ENCODE measurements at places on chromosomes 13 and 19.

GRCh38 chr13:99659866-99660554 is 158.7 kb downstream of the TM9SF2 start:
- no peak for DNase-seq

GRCh38 chr19:11414544-11414943 is 4.6 kb downstream of the RGL3 start:
- no peak for DNase-seq

GRCh38 chr19:10368101-10368803 is 12.1 kb downstream of the TYK2 start:
- no peak for DNase-seq

GRCh38 chr19:40407714-40408597 is 5.2 kb downstream of the PRX start:
- DNase-seq: no peak

- DNase-seq: no peak
These were observed 2.0 kb downstream of the GJB2 start for GRCh38 chr13:20190481-20191310.

- no peak for DNase-seq
These were observed 17.7 kb downstream of the NFIX start for GRCh38 chr19:13012690-13013608.

DNA sequence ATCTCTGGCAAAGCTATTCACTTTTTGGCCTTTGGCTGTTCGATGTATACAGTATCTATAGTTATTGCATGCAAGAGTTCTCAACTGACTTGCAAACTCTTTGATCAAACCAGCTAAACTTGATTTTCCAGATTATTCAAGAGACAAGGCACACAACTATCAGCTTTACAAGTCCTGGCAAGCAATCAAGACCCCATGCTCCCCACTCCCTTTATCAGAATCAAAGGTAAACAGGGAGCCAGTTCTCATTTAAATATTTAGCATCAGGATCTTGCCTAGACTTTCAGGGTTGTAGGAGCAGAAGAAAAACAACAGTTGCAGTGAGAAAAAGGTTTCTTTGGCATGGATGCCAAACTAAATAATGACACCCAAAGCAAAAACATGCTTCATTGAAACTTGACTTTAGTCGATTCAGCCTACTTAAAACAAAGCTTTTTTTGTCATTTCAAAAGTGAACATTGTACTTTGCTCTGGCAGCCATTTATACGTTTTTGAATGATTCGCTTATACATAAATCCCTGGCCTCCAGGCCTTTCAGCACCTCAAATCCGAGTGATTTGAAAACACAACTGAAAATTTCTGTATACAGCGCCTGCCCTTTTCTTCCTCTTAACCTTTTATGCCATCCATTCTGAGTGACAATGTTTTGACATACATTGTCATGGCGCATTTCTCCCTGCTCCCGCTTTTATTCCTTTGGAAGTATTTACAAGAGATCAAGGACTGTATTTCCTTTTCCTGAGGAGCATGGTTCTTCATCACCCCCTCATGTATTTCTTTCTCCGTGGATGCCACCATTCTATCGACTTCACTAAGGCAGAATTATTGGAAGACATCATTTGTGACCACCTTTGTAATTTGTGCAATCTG is 340.8 kb downstream of the KLF5 start:
- no peak for DNase-seq

DNA sequence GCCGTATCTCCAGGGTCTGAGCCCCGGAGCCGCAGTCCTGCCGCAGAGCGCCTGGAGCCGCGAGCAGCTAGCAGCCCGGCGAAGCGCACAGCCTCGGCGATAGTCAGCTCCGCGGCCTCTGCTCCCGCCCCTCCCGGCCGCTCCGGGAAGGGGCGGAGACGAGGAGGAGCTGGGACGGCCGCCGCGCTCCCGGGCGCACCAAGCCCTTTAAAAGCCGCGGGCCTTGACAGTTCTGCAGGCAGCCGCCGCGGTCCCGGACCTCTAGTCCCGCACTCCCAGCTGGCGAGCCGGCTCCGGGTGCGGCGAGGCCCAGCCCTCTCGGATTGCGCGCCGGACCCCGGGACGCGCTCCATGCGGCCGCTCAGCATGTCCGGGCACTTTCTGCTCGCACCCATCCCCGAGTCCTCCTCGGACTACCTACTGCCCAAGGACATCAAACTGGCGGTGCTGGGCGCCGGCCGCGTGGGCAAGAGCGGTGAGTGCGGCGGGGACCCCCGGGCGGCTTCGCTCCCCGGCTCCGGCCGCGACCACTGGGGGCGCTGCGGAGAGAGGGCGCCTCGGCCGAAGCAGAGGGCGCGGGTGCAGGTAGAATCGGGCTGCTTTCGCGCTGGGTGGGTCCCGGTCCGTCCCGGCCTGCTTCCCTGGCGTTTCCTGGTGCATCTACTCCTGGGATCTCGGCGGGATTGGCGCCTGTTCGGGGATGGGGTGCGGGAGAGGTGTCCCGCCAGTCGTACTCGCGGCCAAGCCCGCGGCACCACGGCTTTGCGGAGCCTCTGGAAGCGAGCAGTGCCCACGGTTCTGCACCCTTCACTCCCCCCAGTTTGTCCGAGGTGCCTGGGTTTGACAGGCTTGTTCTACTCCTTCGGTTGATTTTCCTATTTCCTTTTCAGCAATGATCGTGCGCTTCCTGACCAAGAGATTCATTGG is at the start of gene RASL11A:
Gene RASL11A, plus strand, starts transcription at position 237 of the 927 bp plus-strand sequence. Its CDS starts 115 bp downstream, at position 352.
- DNase-seq: peak; percentile 35

- no peak for DNase-seq
These were observed 383.0 kb downstream of the SLITRK1 start for GRCh38 chr13:83499286-83499685.

- DNase-seq: no peak
These were observed 225.7 kb downstream of the ABCC4 start for GRCh38 chr13:95075506-95075905.

DNA sequence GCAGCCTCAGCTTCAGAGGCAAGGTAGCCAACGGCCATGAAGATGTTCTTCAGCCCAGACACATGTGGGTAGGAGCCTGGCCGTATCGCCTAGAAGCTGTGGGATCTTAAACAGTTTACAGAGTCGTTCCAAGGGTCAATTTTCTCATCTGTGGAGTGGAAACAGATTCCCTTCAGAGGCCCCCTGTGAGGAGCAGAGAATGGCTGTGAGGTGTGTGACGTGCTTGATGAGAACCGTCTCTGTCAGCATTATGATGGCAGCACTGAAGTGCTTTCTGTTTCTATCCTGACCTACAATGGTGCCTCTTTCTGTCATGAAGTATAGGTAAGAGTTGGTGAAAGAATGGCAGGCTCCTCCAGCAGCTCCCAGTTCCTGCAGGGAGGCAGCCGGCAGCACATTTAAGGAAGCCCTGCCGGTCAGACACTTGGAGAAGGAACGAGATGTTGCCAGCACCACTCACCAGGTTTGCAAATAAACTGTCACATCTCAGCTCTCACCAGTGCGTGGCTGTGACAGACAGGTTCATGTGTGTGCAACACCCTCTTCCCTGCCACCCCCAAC is 277.3 kb downstream of the FOXO1 start:
- peak; percentile 9 for DNase-seq

- no peak for DNase-seq
These were observed 63.7 kb upstream of the ZDHHC20 start for GRCh38 chr13:21522847-21523246.

- DNase-seq: no peak
These were observed 4.8 kb downstream of the ISYNA1 start for GRCh38 chr19:18433015-18433691.

- DNase-seq: no peak
These were observed 4.5 kb downstream of the ATP4B start for GRCh38 chr13:113653264-113654174.

DNA sequence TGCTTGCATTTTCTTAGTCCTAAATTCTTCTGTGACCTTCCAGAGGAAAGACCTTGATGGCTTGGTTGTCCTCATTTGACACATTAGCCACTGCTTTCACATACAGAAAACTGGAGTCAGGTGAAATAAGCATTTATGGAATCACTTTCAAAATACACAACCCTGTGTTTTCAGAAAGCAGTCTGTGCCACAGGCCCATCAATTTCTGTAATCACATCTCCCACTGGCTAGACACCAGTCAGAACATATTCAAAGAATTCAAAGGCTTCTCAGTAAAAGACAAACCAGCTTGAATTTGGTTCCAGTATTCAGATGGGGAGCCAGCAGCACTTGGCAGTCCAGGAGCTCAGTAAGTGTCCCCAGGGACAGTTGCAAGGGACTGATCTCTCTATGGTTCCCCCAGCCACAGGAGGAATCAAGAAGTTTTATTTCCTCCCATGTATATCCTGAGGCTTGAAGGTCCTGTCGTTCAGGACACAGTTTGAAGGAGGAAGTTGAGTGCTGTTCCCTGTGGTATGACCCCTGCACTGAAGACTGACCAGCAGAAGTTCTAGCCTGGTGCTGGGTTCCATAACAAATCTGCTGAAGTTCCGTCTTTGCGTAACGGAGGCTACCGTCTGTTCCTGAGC is 214.3 kb downstream of the FOXO1 start:
- no peak for DNase-seq

DNA sequence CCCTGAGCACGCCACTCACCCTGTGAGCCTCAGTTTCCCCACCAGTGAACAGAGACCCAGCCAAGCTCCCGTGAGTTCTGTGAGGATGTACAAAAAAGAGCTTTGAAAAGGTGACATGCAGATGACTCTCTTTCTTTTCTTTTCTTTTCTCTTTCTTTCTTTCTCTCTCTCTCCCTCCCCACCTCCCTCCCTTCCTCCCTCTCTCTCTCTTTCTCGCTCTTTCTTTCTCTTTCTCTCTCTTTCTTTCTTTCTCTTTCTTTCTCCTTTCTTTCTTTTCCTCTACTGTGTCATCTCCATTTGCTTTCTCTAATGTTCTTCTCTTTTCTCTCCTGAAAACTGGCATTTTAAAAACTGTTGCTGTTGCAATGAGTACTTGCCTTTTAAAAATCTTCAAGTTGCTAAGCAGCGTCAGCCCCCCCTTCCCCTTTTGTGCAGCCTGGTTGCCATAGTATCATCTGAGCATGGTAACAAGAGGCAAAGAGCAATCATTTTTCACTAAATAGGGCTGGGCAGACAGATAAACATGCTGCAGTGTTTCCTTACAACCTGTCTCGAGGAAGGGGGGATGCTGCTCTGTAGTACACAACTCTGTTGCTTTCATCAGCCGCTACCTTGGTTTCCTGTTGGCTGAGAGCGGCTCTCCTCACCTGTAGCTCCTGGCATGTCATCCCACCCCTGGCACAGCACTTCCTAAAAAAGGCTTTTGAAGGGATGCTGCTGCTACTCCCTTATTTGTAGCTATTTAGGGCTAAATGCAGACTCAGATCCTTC is 108.7 kb upstream of the MBNL2 start:
- no peak for DNase-seq

DNA sequence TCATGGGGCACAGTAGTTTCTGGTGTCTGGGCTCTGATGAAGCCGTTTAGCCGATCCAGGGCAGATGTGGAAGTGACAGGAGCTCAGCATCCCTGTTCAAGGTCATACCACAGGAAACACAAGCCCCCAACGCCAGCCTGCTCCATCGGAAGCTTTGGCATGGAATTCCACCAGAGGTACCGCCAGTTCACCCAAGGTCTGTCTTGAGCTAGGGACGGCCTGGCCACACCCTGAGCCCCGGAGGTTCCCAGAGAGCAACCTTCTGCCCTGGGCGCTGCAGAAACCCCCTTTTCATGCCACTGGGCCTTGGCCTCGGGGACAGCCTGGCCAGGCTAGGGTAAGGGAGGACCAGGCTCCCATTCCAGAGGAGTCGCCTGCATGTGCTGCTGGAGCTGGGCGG is 39.4 kb upstream of the TPM4 start:
- no peak for DNase-seq

DNA sequence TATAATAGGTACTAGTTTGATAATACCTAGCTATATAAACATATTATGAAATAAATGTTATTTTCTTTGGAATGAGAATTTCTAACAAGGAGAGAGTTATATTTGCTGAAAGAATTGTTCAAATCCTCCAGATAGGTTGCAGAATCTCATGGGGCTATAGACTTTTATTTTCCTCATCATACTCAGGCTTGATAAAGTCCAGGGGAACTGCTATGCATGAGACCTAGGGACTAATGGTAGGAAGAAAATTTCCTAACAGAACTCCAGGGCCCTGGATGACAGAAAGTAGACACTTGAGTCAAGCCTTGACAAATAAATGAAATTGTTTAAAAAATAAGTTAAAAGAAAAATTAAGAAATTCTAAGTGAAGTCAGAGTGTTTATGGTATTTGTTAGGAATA is 138.5 kb upstream of the DACH1 start:
- DNase-seq: no peak

DNA sequence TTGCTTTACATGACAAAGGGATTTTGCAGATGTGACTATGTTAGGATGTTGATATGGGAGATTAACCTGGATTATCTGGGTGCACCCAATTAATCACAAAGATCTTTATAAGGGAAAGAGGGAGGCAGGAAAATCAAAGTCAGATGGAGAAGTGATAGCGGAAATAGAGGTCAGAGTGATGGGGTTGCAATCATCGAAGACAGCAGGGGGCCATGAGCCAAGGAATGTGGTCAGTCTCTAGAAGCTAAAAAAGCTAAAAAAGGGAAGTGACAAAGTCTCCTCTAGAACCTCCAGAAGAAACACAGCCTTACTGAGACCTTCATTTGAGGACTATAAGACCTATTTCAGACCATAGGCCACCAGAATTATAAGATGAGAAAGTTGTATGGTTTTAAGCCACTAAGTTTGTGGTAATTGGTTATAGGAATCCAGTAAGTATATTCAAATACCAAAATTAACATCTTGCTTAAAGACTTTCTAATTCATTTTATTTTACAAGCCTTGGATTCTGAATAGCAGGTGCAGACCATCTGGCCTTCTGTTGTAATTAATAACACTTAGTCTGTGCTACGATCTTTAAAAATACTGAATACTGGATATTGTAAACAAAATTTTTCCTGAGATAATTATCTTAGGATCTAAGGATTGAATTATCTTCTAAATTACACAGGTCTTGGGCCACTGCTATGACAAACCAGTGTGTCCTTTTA is 493.4 kb upstream of the PCDH20 start:
- DNase-seq: no peak

DNA sequence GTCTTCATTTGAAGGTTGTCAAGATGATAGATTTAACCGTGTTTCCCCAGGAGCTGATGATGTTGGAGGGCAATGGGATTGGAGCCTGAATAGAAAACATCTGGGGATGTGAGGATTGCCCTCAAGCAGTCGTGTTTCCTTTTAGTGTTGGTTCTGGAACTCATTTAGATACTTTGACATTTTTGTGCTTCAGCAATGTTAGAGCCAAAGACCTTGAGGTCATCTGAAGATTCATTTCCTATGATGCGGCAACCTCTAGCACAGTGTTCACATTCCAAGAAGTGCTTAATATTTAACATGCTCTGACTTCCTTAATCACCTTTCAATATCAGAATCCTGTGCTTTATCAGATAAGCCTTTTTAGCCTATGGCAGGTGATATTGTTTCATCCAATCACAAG is 82.7 kb downstream of the SLC10A2 start:
- no peak for DNase-seq

GRCh38 chr13:27000686-27001085 is 170.9 kb downstream of the USP12 start:
- no peak for DNase-seq

- DNase-seq: no peak
These were observed 2.0 kb downstream of the GPC6 start for GRCh38 chr13:93228643-93228937.

DNA sequence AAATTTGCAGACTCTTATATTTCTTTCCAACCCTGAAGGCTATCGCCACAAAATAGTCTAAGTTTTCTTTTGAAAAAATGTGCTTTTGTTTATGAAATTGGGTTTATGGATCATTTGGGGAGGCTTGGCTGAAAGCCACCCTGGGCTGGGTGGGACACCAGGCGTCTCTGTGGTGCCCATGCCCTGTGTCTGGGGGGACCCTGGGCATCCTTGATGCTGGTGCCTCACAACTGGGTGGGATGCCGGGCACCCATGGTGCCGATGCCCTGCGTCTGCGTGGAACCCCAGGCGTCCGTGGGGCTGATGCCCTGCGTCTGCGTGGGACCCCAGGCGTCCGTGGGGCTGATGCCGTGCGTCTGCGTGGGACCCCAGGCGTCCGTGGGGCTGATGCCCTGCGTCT is 105.0 kb downstream of the RAB20 start:
- no peak for DNase-seq

Measured in stimulated activated CD8-positive, alpha-beta memory T cell treated with anti-CD3 and anti-CD28 coated beads, Interleukin-15, amount 100 ng/mL, for 4 hours (primary cell).